Caki2 (cell line): ENCODE measurements at places on chromosomes 12 and 14.

DNA sequence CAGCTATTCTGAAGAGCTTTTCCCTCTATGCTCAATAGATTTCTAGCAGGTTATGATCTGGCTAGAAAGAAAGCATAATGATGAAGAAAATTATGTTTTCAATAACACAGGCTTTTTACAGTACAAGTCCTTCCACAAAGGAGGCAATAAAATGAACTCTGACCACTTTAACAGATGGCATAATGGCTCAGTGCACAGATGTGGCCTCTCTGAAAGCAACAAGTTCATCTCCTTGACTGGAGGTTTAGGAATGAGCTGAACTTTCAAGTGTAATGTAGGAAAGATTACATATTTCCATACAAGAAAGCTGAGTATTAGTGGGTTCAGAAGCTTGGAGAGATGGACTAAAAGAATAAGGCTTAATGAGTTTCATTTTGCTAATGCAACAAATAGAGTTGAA, 147.4 kb downstream of the EFCAB11 start:
- DNase-seq = no peak

DNA sequence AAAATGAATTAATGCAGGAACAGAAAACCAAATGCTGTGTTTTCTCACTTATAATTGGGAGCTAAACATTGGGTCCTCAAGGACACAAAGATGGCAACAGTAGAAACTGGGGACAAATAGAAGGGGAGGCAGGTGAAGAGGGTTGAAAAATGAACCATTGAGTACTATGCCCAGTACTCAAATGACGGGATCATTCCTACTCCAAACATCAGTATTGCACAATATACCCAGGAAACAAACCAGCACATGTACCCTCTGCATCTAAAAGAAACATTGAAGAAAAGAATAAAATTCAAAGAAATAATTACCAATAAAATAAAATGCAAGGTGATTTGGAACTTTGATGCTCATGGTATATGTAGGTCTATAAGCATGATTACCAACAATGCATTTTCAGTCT, 110.8 kb downstream of the LMO3 start:
- DNase-seq = no peak

- DNase-seq = no peak
Measured at GRCh38 chr14:70009961-70010360, 130.7 kb downstream of the SMOC1 start.

- no peak for DNase-seq
Measured at GRCh38 chr14:55571125-55571889, 8.7 kb upstream of the KTN1 start.

GRCh38 chr14:105313381-105314286, 914 bp upstream of the PACS2 start:
- DNase-seq = no peak
